ENCODE measurements at places on chromosomes 6 and 20.

GRCh38 chr20:33111306-33111705 lies 31.9 kb downstream of the BPIFB4 start:
- DNase-seq: no peak

- no peak for DNase-seq
These were observed 411.0 kb downstream of the SYNE1 start for GRCh38 chr6:152226119-152226518.

DNA sequence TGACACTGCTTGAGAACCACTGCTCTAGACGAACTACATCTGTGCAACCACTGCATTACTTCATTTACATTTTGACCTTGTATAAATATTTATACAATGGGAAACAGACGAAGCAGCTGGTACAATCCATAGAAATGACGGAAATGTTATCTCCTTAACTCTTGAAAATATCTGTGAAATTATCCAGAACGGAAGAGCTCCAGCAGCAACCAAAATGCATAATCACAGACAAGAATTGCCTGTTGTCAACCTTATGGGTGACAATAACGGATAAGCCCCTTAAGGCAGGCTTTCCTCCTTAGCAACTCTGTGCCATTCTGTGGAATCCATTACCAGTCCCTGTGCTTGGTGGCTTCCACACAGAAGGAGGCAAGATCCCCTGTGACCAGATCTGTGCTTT lies 115.4 kb downstream of the DTNBP1 start:
- no peak for DNase-seq

- no peak for DNase-seq
These were observed 15.9 kb downstream of the AGPAT4 start for GRCh38 chr6:161257793-161258457.

GRCh38 chr6:46688117-46688965 lies 656 bp downstream of the TDRD6 start:
- no peak for DNase-seq

DNA sequence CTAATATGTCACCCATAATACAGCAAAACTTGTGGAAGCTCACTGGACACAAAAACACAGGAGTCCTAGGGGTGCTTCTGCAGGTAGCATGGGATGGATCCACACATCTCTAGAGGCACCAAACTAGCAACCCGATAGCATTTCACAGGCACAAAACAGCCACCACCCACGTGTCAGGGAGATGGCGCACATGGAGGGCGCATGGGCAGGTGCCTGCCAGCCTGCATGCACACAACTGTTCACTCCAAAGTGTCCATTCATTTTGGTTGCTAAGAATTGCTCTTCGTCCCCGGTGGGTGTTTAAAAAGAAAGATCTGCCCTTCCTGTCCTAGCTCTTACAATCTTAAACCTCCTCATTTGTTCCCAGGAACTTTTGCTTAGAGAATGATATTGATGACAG lies 171.3 kb downstream of the SYNDIG1 start:
- DNase-seq: no peak

GRCh38 chr6:131897050-131897435 lies 54.1 kb downstream of the CCN2 start:
- DNase-seq: no peak

- DNase-seq: no peak
These were observed 112.4 kb upstream of the SNX9 start for GRCh38 chr6:157710604-157711003.

DNA sequence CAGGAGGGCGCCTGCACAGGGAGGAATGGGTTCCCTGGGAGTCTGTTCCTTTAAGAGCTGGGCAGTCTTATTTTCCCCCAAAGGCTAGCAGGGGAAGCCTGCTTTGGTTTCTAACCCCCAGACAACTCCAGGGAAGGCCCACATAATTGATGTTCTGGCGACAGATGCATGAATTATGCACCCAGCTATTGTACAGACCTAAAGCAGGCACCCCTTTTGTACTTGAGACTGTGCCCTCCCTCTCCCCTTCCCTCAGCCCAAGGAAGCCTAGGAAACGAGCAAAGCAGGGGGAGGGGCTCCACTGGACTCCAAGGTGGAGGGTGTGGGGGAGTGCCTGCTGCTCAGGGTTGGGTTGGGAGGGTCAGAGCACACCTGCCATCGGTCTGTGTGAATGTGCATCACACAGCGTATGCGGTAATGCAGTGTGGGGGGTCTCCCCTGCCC lies 102.1 kb downstream of the KCNB1 start:
- DNase-seq: no peak

All from naive B cell (primary cell).